ENCODE measurements at places on chromosomes 5 and 9.

- DNase-seq = no peak
Observed at GRCh38 chr5:134084022-134084565, 30.4 kb upstream of the TCF7 start.

DNA sequence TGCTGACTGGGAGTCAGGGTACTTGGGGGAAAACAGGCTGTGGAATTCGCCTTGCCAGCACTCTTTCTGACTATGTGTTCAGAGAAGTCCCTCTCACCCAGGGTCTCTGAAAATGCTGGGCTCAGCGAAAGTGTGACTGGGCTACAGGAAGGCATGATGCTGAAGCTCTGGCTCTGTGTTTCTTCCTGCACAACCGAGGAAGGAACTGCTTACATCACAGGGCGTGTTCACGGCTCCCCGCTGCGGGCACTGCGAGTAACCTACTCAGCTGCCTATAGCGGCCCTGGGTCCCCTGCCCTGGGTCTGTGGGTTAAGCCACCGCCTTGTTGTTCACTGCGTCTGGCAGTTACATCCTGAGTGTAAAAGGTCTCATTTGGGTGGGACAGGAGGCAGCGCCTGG, 222.4 kb upstream of the IRX4 start:
- DNase-seq = no peak

DNA sequence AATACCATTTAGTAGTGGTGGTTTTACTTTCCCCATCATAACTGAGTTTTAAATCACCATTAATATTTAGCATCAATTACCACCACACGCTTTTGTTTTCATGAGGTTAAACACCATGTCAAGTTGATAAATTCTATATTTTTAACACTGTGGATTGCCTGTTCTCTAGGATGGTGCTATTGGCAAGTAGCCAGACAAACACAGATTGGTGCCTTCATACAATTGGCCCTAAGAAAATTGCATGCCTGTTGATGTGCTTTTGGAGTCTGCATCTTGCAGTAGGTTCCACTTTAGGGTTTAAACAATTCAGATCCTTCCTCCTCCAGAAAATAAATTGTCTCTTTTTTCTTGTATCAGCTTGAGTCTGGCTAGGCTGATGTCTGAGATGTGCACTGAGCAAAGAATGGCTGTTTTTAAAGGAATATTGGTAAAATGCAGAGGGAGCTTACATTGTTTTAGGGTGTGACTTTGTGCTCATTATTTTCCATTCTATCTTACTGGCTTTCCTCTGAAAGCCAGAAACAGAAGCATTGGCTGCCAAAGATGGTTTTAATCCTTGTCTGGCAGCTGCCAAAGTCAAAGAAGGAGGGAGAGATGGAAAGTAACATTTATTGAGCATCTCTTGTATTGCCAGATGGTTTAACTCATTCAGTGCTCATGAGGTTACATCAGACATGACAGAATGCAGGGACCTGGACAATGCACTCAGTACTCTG, 19.6 kb upstream of the MAN2A1 start:
- no peak for DNase-seq

- DNase-seq = peak; percentile 68
Observed at GRCh38 chr5:180291943-180292831, at the start of gene MAPK9. Gene MAPK9 (minus strand): TSS chr5:180292083. CDS start chr5:180280561, 11,522 bp downstream.

GRCh38 chr5:143635888-143636287, 176.1 kb upstream of the HMHB1 start:
- DNase-seq = no peak

GRCh38 chr5:16467363-16468219, 2.0 kb upstream of the ZNF622 start:
- no peak for DNase-seq

- no peak for DNase-seq
Observed at GRCh38 chr5:119031905-119032304, 39.0 kb upstream of the DMXL1 start.

- DNase-seq = no peak
Observed at GRCh38 chr5:132751444-132751843, 4.2 kb downstream of the CCNI2 start.

GRCh38 chr5:78570646-78571045, 77.9 kb downstream of the LHFPL2 start:
- DNase-seq = no peak

DNA sequence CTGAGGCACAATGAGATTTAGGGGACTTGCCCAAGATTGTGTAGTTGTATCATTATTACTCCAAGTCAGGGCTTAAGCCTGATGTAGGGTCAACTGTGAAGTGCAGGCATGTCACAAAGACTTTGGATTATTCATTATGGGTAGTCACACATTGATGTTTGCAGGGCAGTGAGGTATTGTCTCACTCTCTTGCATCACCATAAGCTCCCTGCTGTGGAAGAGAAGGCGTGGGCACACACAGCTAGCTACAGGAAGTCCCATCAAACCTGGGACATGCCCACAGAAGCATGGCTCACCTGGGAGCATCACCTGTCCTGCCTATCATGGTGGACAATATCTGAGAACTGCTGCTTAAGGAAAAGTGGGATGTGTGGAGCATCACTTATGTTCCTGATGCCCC, 42.1 kb downstream of the TMOD1 start:
- DNase-seq = no peak

- DNase-seq = no peak
Observed at GRCh38 chr9:121557581-121558447, 58.2 kb upstream of the GGTA1 start.

All from stimulated activated CD8-positive, alpha-beta memory T cell treated with anti-CD3 and anti-CD28 coated beads, Interleukin-2, amount 100 ng/mL, for 1 hour (primary cell).